Left renal pelvis (tissue), 4 donors: ENCODE measurements at places on chromosomes 1 and 21.

DNA sequence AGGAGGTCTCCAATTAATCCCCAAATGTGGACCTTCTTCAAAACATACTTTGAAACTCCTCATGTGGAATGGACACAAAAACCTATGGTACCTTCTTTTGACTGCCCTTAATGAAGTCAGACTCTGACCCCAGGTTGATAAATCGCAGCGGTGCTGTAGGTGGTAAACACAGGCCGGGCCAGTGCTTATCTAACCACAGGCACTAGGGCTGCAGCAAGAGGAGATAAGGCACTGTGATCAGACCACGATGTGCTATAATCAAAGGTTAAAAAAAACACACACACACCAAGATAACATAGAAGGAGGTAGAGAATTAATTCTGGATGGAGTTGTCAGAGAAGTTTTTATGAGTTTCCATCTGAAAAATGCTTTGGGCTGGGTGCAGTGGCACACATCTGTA, 52.3 kb upstream of the SIPA1L2 start:
- DNase-seq: no peak

DNA sequence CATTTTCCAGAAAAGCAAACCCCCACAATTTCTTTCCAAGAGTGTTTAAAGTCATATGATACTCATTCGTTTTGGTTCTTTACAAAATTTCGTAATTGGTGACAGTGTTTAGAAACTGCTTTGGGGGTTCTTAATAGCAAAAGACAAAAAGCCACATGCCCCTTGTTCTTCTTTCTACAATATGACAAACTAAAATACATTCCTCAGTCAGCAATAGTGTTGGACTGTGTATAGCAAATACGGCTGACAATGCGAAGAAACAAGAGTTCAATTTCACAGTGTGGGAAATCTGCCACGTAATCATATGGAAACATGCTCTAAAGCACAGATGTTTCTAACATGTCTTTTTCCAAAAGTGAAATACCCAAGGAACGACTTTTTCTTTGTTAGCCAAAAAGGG, 7.6 kb upstream of the IFNAR1 start:
- no peak for DNase-seq

DNA sequence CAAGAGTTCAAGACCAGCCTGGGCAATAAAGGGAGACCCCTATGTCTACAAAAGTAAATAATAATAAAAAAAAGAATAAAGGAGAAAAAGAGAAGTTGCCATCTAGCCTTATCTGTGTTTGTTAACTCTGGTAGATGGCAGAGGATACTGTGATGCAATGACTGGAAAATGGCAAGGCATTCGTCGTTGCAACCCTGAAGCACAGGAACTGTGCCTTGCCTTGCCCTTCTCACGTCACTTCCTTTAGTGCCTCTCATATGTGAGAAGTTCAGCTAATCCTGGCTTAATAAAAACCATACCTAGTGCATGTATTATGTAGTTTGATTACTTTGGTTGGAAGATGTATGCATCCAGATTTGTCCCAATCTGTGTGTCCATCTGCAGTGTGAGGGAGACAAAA, 25.8 kb upstream of the PIGC start:
- DNase-seq: no peak

GRCh38 chr21:15682186-15682895, 47.4 kb upstream of the USP25 start:
- no peak for DNase-seq

- no peak for DNase-seq
These were observed 34.2 kb downstream of the SYF2 start for GRCh38 chr1:25197982-25198662.

DNA sequence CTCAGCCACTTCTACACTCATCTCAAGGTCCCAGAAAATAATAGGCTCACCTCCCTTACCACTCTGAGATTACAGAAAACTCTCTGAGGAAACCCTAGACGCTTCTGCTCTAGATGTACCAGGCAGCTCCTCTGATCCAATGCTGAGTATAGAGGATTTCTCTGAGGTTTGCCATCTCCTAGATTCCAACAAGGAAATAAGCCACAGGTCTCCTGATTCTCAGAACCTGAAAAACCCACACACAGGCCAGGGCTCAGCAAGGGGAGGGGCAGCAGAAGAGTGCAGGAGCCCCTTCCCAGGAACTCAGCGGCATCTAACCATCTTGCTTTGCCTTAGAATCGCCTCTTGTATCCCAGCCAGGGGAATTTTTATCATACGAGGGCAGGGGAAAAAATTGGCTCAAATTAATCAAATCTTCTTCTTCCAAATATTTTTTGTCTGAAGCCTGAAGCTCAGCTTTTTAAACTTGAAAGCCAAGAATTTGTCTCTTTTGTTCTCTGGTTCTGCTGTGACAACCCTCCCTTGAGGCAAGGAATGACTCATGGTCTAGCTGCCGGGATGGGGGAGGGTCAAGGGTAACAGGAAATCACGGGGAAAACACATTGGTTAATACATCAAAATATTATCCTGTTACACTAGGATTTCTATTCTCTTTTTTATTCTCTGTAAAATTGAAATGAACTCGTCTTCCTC, 30.8 kb downstream of the GORAB start:
- DNase-seq: peak; percentile 14

DNA sequence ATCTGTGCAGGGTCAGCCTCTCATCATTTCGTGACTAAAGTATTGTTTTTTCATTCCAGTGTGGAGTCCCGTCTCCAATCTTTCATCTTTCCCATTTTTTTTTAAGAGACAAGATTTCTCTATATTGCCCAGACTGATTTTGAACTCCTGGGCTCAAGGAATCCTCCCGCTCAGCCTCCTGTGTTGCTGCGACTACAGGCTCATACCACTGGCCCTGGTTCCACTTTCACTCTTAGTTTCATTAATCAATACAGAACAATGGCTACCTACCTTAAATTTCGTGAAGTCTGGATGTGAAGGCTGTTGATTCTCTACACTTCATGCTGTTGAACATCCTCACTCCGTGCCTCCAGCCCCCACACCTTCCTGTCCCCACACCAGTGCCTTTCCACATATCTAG, 97.7 kb upstream of the GREM2 start:
- DNase-seq: no peak

- no peak for DNase-seq
These were observed 31.5 kb downstream of the RGS8 start for GRCh38 chr1:182652933-182653332.

DNA sequence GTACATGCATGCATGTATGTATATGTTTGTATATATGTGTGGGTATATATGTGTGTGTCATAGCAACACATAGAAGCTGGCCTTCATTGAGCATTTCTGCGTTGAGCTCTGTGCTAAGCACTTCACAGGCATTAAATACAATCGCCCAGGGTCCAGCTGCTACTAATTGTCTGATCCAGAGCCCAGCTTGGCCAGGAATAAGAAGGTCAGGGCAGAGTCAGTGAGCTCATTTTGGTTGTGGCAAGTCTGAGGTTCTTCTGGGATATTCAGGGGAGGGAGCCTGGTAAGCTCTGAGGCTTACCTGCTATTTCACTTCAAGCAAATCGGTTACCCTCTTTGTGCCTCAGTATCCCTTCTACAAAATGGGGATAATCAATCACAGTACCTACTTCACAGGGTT, 59.6 kb downstream of the FOXO6 start:
- no peak for DNase-seq

DNA sequence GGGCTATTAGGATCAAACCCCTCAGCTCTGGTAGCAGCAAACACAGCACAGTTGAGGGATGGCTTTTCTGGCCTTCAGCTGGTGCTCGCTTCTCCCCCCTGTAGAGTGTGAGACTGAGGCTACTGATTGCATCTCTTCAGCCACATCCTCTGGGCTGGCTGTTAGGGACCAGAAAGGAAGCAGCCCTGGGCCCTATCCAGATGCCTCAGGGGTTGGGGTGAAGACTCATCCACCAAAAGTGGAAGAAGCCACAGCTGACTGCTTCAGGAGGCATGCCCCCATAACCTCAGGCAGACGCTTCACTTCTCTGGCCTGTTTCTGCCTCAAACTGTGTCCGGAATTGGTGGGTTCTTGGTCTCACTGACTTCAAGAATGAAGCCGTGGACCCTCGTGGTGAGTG, 6.2 kb upstream of the TMEM200B start:
- no peak for DNase-seq

- no peak for DNase-seq
These were observed 17.1 kb upstream of the ACBD3 start for GRCh38 chr1:226203655-226204054.

GRCh38 chr1:57894315-57894714, 470.5 kb upstream of the DAB1 start:
- no peak for DNase-seq

GRCh38 chr1:230681599-230681998, 32.3 kb downstream of the AGT start:
- no peak for DNase-seq

DNA sequence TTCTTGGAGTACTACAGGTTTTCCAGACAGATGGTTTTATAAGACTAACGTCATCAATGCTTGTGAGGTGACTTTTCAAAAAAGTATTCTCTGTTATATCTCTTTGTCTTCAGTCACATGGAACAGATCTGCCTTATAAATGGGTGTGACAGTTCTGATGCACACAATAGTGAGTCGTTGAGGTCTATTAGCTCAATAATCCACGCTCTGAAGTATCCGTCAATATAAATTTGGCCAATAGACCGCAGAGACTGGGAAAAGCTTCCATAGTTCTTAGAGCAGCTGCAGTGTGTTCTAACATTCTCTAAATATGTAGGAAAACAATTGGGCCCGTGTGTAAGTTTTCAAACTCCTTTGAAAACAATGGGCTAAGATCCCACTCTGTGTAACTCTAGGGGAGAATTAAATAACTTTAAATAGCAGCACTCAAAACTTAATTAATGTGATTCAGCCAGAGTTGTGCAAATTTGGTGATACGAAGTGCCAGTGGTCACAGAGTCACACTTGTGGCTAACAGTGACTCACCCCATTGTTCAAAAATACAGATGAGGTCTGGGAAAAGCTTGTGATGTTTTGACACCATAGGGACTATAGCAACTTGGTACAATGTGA, 316.0 kb downstream of the LMO4 start:
- DNase-seq: no peak

DNA sequence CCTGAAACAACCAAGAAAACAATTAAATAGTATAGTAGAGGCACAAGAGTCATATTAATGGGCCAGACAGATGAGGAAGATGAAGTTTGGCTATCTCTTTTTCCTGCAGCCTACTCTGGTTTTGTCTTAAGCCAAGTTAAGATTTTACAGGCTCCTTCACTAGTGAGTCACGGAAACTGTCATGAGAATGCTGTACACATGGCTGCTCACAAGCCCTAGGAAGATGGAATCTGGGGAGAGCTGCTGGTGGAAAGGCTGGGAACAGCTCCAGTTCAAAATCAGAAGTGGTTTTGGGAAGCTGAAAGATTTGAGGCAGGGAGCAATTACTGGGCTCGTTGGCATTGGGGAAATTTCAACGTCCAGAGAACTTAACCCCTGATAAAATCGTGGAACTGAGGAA, 46.4 kb upstream of the S1PR1 start:
- no peak for DNase-seq

DNA sequence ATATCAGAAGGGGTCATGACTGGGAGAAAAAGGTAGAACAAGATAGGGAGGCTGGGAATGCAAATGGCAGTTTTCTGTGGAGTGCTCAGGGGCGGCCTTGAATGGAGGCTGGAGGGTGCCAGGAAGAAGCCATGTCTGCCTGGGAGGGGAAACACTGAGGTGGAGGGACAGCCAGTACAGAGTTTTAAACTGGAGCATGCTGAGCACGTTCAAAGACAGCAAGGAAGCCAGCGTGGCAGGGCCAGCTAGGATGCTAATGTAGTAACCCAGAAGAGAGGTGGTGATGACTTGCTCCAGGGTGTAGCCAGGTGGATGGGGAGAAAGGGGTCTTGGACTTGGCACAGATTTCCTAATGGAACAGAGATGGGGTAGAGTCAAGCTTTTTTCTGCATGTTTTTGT, 445.8 kb upstream of the VAMP3 start:
- no peak for DNase-seq

GRCh38 chr1:35675773-35676172, 34.4 kb upstream of the PSMB2 start:
- no peak for DNase-seq

- no peak for DNase-seq
These were observed 44.4 kb upstream of the HAO2 start for GRCh38 chr1:119324198-119324597.

GRCh38 chr1:201487742-201488141, 18.8 kb upstream of the PHLDA3 start:
- DNase-seq: no peak

GRCh38 chr1:11841245-11842153, 6.1 kb downstream of the NPPA start:
- DNase-seq: no peak

- DNase-seq: no peak
These were observed 101.2 kb upstream of the IRF2BP2 start for GRCh38 chr1:234710936-234711724.

GRCh38 chr21:17352996-17353655, 159.7 kb upstream of the CXADR start:
- no peak for DNase-seq

DNA sequence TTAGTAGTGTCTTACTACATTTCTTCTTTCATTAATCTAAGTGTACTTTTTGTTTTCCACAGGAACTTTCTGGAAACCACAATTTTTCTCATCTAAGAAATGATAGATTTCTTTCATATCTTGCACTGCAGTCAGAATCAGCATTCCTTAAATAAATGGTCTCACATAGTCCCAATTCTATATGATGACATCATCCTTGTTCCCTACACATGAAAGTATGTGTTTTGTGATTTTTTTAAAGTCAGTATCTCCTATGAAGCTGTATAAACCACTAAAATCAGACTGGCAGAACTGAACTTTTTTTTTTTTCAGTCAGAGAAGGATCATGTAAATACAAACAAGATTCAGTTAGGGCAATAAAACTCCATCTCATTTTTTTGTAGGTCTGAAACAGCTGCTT, 742.6 kb upstream of the CXADR start:
- DNase-seq: no peak

- DNase-seq: no peak
These were observed 78.5 kb upstream of the CHRM3 start for GRCh38 chr1:239307886-239308285.

GRCh38 chr21:44594406-44594916, 2.2 kb upstream of the KRTAP10-6 start:
- DNase-seq: no peak

GRCh38 chr1:21906173-21907078, 30.7 kb downstream of the HSPG2 start:
- DNase-seq: no peak

DNA sequence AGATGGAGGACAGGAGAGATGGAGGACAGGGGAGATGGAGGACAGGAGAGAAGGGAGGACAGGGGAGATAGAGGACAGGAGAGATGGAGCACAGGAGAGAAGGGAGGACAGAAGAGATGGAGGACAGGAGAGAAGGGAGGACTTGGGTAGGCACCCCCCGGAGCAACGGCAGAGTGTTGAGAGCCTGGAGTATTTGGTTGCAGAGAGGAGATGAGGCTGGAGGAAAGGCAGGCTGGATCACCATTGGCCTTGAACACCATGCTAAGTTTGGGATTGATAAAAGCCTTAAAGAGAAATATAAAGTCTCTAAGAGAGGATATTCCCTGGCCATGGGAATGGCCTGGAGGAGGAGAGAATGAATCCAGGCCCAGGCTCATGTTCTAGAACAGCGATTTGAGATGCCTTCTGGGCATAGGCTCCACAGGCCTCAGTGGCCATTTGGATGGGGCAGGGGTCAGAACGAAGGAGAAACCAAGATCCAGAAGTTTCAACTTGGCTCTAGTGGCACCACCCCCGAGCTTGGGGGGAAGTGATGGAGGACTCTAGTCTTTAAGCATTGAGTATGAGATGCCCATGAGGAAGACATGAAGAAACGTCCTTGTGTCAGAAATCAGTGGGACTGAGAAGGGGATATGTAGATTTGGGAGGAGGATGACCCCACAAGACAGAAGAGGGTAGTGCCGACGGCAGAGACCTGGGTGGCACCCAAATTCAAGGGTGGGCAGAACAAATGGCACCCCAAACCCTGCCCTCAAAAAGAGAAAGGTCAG, 47.9 kb upstream of the EDN2 start:
- DNase-seq: no peak
